NCI-H510A (cell line): ENCODE measurements at places on chromosomes 12 and 14.

DNA sequence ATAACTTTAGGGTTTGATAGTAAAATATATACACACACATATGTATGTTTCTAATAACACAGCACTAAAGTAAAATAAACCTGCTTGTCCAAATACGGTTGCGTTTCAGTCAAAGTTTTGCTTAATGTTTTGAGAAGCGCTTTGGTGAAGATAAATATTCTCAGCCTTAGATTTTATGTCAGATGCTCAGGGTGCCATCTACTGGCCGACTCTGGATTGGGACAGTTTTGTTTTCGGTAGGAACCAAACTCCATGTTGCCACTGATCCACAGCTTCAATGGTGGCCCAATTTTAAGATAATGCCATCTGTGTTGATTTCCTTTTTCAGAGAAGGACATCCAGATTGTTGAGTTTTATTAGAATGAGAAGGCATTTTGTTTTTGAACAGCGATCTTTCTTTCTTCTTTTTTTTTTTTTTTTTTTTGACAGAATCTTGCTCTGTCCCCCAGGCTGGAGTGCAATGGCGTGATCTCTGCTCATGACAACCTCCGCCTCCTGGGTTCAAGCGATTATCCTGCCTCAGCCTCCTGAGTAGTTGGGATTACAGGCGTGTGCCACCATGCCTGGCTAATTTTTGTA lies 43.1 kb downstream of the LLPH start:
- DNase-seq, result no peak

GRCh38 chr14:64891173-64891838 lies 11.6 kb upstream of the SPTB start:
- no peak for DNase-seq

DNA sequence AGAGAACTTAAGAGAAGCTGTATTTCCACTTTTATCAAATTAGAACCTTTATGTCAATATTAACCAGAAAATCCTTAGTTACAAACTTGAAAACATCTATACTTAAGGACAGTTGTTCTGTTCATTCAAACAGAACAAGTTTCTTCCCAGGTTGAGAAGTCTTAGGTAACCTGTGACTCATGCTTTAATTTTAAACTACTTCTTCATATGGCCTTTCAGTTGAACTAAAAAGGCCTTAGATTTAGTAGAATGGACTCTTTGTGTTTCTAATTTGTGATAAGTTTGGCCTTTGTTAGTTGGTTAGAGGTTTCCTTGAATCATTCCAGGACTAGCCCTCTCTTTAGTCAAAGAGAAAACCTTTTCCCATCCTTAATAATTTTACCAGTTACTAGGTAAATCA lies 274.2 kb downstream of the FUT8 start:
- DNase-seq, result no peak

DNA sequence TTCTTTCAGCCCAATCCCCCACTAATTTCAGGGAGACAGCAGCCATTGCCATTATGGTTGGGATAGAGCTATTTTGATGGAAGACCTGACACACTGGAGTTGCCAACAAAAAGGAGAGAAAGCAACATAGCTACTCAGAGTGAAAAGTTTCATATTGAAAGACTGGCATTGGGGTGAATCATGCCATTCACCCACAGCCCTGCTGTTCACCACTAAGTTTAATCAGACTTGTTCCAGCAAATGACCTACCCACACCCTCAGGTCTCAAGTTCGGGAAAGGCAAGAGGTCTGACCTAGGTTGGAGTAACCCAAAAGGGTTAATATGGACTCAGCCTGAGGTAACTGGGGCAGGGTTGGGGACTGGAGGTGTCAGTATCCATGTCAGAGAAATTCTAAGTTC lies 169.2 kb downstream of the PAWR start:
- DNase-seq, result no peak

DNA sequence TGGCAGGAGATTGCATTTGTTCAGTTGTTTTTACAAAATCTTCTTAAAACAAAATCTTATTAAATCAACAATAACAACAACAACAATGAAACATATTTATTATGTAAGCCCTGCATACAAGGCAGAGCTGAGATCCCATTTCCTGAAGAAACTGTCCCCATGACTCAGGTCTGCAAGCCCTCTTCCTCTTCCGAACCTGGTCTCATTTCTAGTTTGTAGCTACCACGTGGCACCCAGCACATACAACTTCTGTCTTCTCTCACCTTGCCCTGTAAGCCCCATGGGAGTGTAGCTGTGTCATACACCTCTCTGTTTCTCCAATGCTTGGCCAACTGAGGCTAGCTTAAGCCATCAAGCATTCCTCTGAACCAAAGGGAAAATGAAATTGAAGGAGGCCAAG lies 106.4 kb downstream of the SLC8A3 start:
- DNase-seq, result no peak

DNA sequence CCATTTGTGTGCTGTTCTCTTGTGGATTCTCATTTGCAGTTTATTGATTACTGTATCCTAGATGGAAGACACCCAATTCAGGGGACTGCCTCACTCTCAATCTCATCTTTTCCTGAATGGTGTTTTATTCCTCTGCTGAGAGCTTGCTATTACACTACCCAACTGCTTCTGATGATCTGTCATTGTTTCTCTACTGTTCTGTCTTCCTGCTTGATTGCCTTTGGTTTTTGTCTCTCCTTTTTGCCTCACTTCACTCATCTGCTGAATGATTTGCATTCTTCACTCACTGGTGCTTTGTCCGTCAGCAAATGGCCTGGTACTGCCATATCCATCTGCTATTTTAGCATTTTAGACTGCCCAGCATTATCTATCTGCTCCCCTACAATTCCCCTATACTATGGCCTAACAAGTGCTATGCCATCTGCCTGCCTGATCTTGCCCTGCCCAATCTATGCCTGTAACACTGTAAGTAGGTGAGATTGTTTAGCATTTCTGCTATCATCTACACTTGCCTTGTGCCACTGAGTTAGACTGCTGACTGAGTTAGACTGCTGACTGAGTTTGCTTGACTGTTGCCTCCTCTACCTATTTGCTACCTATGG lies 335.1 kb downstream of the GPHN start:
- no peak for DNase-seq

DNA sequence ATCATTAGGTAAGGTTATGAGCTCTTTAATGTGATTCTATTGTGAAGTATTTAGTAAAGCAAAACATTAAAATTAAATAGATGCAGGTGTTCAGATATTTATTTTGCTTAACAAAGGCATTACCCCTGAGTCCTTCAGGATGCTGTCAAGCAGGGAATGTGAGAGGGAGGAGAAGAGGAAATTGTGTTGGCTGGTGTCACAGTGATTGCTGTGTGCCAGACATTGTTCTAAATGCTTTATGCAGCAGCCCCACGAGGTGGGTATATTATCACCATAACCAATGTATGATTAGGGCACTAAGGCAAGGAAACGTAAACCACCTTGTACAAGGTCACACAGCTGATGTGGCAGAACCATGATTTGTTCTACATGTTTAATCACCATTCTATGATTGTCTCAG lies 80.1 kb downstream of the STAB2 start:
- no peak for DNase-seq

GRCh38 chr14:49935526-49935925 lies 42.6 kb downstream of the ARF6 start:
- DNase-seq, result no peak

GRCh38 chr14:96442355-96442754 lies 50.4 kb downstream of the AK7 start:
- no peak for DNase-seq

GRCh38 chr12:109179927-109180326 lies 63.5 kb downstream of the ACACB start:
- DNase-seq, result no peak

DNA sequence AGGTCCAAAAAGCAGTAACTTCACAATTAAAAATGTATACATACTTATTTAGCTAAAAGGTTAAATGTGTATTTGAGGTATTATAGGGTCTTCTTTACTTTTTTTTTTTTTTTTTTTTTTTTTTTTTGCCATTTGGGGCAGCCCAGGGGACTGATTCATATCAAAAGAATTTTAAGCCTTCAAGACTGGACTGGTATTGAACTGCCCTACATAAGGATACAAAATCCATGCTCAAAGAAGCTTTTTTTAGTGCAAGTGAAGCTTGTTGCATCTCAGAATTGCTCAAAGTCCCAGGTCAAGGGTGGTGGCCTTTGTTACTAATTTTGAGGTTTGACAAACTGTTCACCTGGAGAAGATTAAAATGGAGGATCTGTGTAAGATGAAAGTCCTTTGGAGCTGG lies 124.0 kb downstream of the APAF1 start:
- no peak for DNase-seq

- no peak for DNase-seq
These were observed 8.0 kb downstream of the DUSP6 start for GRCh38 chr12:89344043-89344861.

DNA sequence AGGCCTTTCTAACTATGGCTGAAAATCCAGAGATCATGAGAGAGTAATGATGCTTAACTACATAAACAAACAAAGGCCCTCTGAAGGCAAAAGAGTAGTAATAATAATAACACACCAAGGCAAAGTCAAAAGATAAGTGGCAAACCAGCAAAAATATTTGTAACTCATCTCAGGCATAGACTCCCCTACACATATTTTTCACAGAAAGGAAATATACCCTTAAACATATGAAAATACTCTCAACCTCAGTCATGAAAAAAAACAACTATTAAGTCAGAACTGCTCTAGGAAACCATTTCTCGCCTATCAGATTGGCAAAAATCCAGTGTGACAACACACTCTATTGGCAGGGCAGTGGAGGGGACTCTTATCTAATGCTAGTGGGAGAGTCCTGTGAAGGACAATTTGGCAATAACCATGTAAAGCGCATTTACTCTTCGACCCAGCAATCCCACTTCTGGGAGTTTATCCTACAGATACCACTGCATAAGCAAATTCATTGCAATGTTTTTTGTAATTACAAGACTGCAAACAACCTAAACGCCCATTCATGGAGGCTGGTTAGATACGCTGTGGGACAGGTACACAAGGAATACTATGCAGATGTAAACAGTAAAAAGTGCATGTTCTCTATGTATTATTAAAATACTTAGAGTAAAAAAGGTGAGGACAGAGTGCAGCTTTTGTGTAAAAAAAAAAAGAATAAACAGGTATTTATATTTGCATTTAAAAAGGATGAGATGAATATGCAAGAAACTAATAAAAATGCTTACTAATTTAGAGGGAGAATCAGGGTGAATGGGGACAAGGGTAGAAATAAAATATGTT lies 26.0 kb upstream of the IL22 start:
- DNase-seq, result no peak

- no peak for DNase-seq
These were observed 87.6 kb upstream of the NOVA1 start for GRCh38 chr14:26685401-26685800.

- no peak for DNase-seq
These were observed 139.7 kb downstream of the KSR2 start for GRCh38 chr12:117829108-117829507.

DNA sequence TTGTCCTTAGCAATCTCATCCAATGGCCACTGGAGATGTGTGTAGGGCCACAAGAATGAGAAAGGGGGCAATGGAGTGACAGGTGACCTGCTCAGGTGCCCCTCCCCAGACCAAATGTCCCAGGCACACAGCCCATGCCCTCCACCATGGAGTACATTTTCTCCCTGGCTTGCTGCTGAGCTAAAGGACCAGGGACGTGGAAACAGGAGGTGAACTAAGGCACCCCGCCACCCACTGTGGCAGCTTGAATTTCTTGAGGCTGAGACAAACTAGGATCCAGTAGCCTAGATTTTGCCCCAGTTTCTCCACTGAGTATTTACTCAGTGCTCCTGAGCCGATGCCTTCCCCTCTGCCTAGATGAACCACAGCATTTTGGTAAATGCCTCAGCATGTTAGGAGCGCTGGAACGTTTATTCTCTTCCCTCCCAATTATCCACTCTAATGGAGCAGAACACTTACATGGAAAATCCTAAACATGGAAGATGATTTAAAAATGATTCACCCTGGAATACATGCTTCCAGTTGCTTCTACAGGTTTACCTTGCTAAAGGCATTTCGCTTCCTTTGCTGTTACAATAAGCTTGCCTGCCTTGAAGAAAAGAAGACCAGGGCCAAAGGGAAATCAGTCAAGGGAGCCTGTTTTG lies 198.0 kb downstream of the ZFP36L1 start:
- DNase-seq, result no peak

DNA sequence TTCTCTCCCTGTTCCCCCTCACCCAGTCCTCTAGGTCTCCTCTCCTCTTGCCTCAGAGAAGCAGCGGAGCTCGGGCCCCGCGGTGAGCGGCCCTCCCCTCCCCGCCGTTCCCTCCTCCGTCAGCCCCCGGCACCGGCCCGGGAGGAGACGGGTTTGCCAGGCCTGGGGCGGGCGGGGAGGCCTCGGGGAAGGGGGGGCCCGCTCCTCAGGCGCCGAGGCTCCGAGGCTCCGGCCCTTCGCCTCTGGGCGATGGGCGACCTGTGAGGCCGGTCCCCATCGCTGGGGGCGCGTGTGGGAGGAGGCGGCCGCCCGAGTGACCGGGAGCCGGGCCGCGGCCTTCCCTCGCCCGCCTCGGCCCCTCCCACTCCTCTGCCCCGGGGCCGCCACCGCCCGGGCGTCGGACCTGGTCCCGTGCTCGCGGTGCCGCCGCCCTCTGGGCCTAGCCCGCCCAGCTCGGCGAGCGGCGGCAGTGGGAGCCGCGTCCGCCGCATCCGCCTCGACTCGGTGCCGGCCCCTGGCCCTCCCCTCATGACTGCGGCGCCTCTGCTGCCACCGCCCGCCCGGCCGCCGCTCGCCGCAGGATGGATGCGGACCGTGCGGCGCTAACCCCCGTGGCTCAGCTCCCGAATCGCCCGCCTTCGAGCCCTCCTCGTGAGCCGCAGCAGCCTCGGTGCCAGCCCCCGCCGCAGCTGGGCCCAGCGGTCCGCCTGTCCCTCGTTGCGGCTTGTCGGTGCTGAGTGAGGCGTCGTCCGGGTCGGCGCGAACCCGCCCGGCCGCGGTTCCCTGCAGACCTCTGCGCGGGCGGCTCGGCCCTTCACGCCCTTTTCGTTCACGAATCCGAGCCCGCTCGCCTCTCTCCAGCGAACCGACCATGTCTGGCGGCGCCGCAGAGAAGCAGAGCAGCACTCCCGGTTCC lies 574 bp downstream of the WNK1 start:
- DNase-seq, result peak; percentile 61

DNA sequence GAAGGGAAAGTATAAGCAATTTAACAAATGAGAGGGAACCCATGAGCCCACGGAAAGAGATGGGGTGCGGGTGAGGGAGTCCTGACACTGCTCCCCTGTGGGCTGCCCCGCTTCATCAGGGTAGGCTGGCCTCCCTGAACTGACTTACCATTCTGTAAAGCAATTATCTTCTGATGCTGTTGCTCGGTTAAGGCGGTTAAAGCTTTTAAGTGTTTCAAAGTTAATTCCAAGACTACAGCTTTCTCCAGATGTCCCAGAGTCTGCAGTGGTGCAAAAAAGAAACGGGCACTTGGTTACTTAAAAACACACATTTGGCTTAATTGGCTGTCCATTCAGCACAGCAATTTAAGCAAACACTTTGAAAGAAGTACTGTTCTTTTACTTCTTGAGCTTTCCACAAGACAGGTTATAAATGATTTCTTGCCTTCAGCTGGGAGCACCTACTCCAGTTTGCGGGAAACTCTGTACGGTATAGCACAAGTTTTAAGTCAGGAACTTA lies 1.3 kb downstream of the BHLHE41 start:
- no peak for DNase-seq

GRCh38 chr12:57456737-57457490 lies 1.8 kb downstream of the INHBE start:
- no peak for DNase-seq

- peak; percentile 11 for DNase-seq
These were observed 154.8 kb downstream of the TMX1 start for GRCh38 chr14:51394804-51395203.
